ENCODE measurements at places on chromosomes 11 and 22.
A peak's percentile ranks its signal among the peaks of the same experiment; 100 is the strongest.

- no peak for DNase-seq
Observed at GRCh38 chr11:117376517-117376916, 48.9 kb downstream of the CEP164 start.

DNA sequence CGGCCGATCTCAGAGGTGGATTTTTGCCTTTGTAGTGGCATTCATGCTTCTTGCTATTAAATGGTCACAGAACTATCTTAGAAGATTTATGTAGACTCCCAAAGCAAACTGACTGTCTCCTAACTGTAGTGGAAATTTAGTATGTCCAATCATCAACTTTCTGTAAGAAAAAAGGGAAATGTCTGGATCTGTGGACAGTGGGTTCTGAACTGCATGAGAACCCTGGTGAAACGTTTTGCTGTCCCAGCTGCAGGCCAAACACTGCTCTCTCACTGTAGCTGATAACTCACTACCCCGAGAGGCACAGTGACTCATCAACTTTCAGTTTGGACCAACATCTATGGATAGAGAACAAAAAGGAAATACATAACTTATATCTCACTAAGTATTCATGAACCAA is 387.1 kb downstream of the SOX6 start:
- peak; percentile 58 for DNase-seq

- no peak for DNase-seq
Observed at GRCh38 chr11:17588166-17588565, 41.1 kb downstream of the OTOG start.

GRCh38 chr11:110249066-110249465 is 47.3 kb downstream of the RDX start:
- peak; percentile 31 for DNase-seq

DNA sequence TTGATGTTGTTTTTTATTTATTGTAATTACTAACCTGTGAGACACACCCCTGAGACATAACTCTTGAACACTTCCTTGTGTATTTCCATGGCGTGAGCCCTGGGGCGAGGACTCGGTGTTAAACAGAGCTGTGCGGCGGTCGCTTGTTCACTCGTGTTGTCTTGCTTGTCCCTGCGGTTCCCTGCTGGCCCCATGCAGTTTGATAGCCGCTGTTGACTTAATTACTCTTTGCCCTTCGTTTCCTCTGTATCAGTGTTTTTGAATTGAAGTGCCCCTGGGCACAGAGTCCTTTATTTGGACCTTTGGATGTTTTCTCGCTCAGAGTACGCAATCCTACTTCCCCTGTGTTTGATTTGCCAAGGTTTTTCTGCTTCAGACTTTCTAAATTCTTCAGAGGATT is 52.7 kb downstream of the TBC1D22A start:
- no peak for DNase-seq

DNA sequence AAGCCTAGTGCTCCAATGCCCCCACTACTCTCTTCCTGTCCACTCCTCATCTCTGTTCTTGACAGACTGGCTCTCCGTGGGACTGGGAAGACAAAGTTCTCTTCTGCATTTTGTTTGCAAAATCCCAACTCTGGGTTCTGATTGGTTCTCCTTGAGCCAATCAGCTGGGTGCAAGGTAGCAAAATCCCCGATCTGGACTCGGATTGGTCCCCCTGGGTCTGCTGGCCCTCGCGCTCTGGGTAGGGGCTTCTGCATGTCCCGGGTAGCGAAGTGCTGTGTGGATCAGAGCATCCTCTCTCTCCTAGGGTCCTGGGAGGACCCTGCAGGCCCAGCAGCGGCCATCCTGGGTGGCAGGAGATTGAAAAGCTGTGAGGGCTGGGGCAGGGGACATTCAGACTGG is 22.3 kb upstream of the A4GALT start:
- no peak for DNase-seq

All from NCI-H526 (cell line).